ENCODE measurements at places on chromosomes 7 and 10.

DNA sequence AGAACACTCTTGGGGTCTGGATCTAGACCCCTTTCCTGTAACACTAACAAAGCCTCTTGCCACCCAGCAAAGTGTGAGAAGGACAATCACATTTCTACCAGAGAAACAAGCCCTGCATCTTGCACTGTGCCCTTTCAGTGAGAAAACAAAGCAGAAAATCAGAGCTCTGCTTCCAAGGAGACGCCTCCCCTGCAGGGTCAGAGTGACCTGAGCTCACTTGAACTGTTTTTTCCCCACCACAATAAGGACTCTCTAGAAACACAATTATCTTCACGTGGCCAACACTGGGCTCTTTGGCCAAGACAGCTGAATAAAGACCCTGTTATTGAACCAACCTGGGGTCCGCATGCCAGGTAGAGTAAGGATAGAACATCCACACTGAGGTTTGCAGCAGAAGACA is 30.1 kb upstream of the PRLHR start:
- DNase-seq: no peak

DNA sequence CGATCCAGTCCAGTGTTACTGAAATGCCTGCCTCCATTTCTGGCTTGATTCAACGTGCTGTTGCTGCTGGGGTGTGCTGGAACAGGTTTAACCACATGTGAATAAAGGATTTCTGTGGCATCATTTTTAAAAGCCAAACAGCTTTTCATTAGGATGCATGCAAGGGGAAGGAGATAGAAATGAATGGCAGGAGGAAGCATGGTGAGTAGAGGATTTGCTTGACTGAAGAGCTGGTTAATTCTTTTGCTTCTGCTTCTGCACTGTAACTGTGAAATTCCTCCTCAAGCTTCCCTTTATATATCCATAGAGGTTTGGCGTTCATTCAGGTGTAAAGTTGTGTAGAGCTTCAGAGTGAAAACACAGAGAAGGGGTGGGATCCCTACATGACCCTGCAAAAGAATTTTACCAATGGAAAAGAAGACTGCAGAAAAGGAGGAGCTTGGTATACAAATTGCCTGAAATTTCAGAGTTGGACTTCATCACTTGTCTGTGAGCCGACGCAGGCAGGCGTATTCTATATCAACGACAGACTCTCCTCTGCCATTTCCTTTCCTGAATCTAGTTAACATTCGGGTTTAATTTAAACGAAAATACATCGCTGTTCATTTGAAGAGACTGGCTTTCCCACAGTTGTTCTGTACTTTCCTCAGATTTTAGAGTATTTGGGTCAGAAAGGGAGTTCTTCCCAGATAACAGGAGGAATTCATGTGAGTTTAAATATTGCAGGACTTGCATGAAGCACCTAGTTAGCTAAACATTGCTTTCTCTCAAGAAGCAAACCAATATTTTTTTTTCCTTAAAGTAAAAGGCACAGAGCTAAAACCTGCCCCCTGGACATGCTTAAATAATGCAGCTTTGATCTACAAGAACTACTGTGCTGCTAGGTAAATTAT is at the start of gene SOSTDC1:
TSS of gene SOSTDC1 (minus strand) at position 270 of the 893 bp plus-strand sequence. CDS start at position 200, 70 bp downstream.
- DNase-seq: no peak

DNA sequence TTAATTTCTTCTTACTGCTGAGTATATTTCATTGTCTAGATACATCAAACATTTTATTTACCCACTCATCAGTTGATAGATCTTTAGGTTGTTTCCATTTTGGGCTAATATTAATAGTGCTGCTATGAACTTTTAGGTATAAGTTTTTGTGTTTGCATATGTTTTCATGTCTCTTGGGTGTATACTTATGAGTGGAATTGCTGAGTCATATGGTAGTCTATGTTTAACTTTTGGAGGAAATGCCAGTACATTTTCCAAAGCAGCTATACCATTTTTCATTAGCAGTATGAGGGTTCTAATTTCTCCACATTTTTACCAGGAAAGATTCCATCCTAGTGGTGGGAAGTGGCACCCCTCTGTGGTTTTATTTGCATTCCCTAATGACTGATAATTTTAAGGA is 101.1 kb downstream of the ANKRD30A start:
- no peak for DNase-seq

DNA sequence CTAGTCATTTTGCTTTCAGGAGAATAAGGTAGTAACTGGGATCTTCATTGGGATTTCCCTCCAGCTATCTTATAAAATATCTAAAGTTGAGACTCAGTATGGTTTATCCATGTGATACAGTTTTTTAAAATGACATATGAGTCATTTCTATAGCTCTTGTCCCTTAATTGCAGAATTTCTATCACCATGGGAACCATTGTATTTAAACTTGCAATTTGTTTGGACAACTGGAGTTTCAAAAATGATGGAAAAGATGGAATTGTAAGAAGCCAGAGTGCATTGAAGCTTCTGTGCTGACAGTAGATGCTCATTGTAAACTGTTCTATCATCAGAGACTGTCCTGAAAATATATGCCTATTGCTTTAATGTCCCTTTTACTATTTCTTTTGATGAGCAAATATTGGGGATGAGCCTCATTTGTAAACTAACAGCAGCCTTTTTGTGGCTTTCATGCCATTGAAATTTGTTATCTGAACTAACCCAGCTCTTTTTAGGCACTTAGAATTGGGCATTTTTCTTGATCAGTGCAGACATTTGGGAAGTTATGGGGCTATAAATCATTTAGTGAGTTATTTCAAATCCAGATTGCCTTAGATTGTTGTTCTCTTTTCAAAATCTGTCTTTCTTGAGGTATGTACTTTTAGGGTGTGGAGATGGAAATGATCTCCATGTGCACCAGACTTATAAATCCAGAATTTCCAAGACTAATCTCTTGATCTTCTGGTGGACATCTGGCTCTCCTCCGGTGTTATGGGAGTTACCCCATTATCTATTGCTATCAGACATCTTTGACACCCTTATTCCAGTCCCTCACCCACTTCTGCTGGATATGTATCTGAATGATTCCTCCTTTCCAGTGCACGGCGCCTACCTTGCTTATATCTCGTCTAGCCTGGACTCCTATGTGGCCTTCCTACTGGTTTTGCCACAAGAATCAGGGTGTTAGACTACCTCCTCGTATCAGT is 159.0 kb downstream of the SND1 start:
- no peak for DNase-seq

GRCh38 chr10:78405736-78406135 is 372.1 kb downstream of the RPS24 start:
- no peak for DNase-seq

GRCh38 chr7:34757570-34758110 is 99.6 kb downstream of the NPSR1 start:
- DNase-seq: no peak

- DNase-seq: no peak
Observed at GRCh38 chr10:4278186-4278585, 493.2 kb upstream of the KLF6 start.

DNA sequence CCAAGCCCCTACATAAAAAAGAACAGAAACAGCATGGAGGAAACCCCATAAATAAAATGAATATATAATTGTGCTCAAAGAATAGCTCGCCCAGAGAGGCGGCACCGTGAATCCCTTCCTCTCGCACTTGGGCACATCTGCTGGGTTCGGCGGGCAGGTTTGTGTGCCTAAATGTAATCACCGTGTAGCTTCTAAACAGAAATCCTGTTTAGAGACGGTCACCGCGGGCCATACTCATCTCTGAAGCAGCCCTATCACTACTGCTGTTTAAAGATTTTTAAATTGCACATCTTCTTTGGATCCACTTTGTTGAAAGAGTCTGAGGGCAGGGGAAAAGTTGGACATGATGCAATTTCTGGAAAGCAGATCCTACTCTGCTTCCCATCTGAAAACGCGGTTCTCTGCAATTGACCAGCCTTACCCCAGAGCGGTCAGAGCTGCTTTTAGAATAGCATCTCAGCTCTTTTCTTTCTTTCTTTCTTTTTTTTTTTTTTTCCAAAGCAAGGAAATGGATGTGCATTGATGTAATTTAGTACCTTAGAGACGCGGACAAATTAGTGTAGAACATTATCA is 6.4 kb downstream of the DRGX start:
- DNase-seq: no peak

GRCh38 chr10:58780476-58780875 is 267.8 kb downstream of the BICC1 start:
- DNase-seq: no peak

GRCh38 chr7:28674359-28674782 is 262.1 kb downstream of the CREB5 start:
- DNase-seq: no peak

Measured in stimulated activated CD8-positive, alpha-beta memory T cell treated with anti-CD3 and anti-CD28 coated beads, Interleukin-4, amount 100 ng/mL, for 24 hours (primary cell).